ENCODE measurements at places on chromosomes 5 and 9. TPM values are rescaled to one million over a fixed set of nuclear protein-coding genes. Genes with fewer than 3 reads are reported as not detected.

The TRIP13 gene
- 80.8 TPM for total RNA-seq

The ZNF608 gene
- 65.4 TPM for total RNA-seq

The C9orf78 gene
- 17.0 TPM for total RNA-seq

The HEXB gene
- 196 TPM for total RNA-seq

The HBEGF gene
- 26.5 TPM for total RNA-seq

The GLRA1 gene
- not detected for total RNA-seq

The NINJ1 gene
- total RNA-seq: 75.7 TPM

The TXNDC8 gene
- total RNA-seq: not detected

The SPINK5 gene
- total RNA-seq: not detected

The SLC23A1 gene
- 0.38 TPM for total RNA-seq

The LECT2 gene
- not detected for total RNA-seq

The GMCL2 gene
- total RNA-seq: not detected

The PCDHA4 gene
- 0.16 TPM for total RNA-seq

The GALNT12 gene
- total RNA-seq: 15.2 TPM

The PTPRD gene
- total RNA-seq: 10.4 TPM

The ANKDD1B gene
- 0.89 TPM for total RNA-seq

The BARHL1 gene
- total RNA-seq: not detected

The CYSRT1 gene
- 2.9 TPM for total RNA-seq

The ATG12 gene
- total RNA-seq: 27.5 TPM

The GRXCR2 gene
- total RNA-seq: not detected

The SPINK7 gene
- total RNA-seq: not detected

The TMEM252 gene
- total RNA-seq: not detected
